DMS 273 treated with DMSO at 0.1 percent for 48 hours (cell line): ENCODE measurements at places on chromosomes 3 and 15.

- DNase-seq = no peak
Observed at GRCh38 chr3:54131026-54131605, 8.8 kb downstream of the CACNA2D3 start.

DNA sequence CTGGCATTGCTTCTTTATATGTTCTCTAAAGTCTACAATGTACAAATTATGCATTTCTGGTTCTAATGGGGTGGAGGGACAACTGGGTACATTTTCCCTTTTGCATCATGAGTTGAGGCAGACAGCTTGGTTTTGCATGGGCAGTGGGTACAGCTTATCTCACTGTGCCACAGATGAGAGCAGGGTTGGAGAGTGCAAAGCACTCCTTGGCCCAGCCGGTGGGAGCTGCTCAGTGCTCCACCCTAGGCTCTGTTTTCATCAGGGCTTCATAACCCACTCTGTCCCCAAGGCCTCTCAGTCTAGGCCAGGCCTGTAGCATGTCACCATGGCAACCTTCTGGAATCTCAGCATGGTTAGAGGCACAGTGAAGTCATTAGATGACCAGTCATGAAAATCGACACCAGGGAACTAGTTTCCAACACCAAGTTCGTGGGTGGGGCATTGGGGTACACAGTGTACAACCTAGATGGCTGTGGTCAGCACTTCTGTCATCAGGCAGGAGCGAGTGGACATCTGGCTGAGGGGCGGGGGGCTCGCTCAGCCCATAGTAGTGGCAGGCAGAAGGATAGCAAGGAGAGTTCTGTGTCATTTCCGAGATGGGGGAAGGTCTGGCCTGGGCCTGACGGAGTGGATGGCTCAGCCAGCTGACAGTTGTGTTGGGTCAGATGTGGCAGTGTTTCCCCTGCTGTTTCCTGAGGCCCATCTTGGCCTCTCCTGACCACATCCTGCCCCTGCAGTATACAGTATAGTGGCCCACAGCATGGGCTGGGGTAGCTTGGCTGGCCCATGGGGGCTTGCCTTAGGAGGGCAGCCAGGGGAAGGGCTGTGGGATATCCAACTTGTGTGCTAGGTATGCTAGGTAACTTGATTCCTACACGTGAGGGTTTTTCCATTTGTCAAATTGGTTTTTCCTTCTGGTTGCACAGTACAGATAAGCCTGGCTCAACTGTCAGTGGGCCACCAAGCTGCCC lies 75.7 kb upstream of the PRR23C start:
- peak; percentile 22 for DNase-seq

GRCh38 chr15:51126842-51127241 lies 32.1 kb upstream of the TNFAIP8L3 start:
- no peak for DNase-seq

- DNase-seq = no peak
Observed at GRCh38 chr15:41980654-41981323, 8.4 kb upstream of the EHD4 start.

- DNase-seq = no peak
Observed at GRCh38 chr15:48604567-48604966, 40.9 kb downstream of the FBN1 start.

DNA sequence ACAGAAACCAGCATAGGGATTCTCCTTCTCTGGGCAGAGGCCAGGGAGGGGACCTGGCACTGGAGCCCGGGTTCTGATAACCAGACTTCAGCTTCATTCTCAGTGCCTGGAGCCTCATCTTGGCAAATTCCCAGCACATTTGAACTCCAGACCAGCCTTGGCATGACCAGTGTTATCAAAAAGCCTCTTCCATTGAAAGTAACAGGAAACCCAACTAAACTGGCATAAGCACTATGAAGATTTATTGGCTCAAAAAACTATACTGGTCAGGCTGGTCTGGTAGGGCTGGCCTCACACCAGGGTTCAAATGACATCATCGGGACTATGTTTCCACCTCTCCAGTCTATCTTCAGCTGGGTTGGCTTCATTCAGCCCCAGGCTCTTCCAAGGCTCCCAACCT lies 48.1 kb upstream of the THUMPD3 start:
- no peak for DNase-seq

DNA sequence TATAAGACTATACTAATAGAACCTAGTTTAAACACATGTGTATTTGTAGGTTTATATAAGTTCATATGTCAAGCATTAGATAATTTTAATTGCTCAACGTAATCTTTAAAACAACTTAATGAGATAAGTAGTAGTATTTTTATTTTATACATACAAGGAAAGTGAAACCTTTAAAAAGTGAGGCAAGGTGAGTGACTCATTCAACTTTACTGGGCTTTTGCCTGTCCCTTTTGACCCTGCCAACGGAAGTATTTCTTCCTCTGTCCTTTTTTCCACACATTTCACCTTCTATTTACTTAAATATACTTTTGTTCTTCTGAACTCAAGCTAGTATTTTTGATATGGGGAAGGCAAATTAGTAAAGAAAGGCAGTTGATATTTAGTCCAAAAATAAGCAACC lies 78.5 kb downstream of the KBTBD8 start:
- no peak for DNase-seq

DNA sequence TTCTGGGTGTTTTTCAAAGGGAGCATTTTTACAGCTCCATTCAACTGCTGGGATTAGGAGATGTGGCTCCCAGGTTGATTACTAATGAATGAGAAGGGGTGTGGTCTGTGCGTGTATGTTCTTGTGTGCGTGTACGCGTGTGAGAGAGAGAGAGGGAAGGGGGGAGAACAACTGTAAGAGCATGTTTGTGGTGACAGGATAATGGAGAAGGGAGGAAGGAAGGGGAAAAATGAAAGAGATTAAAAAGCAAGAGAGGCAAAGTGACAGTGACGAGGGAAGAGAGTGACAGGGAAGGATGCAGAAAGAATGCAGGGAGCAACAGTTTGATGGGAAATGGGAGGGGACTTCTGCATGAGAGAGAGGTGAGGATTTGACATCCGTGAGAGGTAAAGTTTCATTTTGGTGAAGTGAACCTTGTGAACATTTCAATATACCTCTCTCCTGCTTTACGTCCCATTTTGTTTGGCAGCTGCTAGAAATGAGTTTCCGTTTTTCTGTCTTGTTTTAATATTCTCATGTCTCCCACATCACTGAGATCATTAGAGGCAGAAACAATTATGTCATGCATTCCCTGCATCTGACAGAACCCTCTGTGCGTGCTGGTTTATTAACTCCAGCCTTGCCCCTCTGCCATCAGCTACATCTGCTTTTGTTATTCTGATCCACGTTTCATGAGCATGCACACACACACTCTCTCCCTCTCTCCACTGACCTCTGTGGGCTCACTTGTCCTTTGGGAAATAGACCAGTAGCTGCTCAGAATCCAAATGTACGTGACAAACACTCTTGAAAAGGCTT lies 161.6 kb downstream of the GAP43 start:
- no peak for DNase-seq

GRCh38 chr3:153026026-153026425 lies 136.0 kb upstream of the RAP2B start:
- no peak for DNase-seq

DNA sequence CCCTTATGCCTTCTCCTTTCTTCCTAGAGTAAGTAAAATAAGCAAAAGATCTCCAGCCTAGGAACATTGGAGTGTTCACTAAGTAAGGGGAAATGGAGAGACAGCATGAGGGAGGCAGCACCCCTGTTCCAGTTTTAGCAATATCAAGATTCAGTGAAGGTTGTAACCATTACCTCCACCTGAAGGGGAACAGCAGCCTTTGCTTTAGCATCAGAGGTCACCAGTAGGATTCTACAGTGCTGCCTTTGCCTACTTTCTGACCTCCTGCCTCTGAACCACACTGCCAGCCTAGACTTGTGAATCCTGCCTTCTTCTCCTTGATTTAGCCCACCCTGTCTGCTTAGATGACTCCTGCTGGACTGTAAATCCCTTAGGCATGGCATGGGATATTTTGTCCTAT lies 104.7 kb downstream of the GAP43 start:
- DNase-seq = peak; percentile 1

- no peak for DNase-seq
Observed at GRCh38 chr15:27796405-27797320, 302.5 kb downstream of the OCA2 start.

GRCh38 chr15:65634356-65634755 lies 12.6 kb downstream of the SLC24A1 start:
- DNase-seq = no peak

DNA sequence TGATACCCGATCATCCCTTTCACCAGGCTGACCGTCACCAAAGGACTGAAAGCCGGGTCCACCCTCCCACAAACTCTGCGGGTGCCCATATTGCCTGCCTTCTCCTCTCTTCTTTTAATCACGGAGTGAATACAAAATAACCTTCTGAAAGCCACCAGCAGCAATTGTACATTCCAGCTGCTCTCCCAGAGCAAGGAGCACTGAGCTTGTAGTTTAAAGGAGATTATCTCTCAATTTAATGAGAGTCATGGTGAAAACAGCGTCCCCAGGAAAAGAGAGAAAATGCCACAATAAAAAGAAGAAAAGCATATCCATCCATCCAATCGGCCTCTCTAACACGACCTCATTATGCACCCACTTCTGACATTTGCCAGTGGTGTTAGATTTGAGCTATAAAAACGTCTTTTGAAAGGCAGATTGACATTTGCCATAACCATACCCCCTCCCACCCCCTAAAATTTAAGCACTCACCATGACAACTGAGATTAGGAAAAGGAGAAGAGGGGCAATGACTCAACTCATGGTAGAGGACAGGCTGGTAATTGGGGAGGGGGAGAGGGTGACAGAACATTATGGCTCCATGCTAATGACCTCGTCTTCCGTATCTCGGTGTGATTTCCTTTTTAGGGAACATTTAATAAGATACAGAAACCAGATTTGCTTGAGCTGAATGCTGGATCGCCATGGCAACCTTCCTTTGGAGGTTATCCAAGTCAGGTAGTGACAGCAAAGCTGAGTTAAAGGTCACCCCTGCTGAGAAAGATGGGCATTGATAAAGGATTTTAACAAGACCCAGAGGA lies 106.2 kb downstream of the ST8SIA2 start:
- DNase-seq = no peak

- DNase-seq = no peak
Observed at GRCh38 chr15:75823860-75824613, 19.2 kb upstream of the UBE2Q2 start.

DNA sequence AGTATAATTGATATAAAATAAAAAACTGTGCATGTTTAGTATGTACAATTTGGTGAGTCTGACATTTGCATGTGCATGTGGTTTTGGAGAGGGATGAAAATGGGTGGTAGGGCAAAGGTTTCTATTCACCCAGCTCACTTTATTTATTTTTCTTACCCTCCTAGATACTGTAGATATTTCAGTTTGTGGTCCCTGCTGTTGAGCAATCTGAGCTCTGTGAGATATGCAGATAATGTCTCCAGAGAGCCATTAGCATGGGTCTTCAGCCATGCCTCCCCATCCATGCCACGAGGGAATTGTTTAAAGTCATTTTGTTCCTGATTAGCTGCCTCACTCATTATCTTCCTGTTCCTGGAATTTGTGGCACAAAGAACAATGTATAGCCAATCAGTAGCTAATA lies 44.4 kb upstream of the B3GALNT1 start:
- DNase-seq = no peak

DNA sequence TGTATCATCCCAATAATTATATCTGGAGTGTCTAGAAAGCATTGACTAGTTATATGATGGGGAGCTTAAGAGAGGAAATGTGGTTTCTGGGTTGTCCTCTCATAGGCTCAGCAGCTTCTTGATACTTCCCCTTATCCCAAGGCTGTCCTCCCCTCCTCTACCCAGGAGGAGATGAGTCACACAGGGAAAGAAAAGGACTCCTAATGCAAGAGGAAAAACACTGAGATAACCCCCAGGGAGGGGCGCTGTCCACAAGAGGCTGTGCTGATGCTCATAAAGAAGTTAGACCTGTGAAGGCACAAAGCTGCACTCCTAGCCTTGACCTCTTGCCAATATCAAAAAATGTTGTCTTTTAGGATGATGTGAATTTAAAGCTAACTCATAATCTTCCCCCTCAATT lies 28.8 kb upstream of the GYG1 start:
- no peak for DNase-seq

DNA sequence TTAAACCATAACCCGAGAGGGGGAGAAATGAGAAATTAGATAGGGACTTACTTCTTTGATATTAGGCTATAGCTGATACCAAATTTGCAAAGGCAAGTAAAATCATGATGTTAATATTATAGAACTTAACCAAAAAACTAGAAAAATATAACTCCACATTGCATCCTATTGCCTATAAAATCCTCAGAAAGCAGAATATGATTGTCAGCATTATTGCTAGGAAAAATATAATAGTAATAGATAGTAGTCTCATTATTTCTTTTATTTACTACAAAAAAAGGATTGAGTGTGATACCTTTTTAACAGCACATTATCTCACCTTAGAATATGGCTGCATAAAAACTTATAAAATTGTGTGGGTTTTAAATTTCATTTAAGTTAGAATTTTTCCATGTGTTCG lies 206.5 kb upstream of the CDIN1 start:
- no peak for DNase-seq

DNA sequence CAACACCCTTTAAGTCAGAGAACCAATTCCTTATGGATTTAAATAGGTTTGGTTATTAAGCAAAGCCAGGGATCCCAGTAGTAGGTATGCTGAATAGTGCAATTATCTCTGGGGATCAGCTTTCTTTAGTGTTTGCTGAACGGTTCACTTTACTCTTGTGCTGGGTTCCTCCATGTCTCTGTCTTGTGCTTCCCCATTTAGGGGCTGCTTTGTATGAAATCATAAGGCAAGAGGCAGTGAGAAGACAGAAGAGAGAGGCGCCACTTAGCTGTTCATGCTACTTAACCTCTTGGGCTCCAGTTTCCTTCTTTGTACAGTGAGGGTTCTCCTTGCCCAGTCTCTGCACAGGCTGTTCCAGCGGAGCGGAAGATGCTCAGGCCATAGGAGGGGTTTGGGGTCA lies 3.5 kb downstream of the ST6GAL1 start:
- no peak for DNase-seq

GRCh38 chr3:45553469-45553974 lies 41.0 kb upstream of the LIMD1 start:
- DNase-seq = peak; percentile 60

DNA sequence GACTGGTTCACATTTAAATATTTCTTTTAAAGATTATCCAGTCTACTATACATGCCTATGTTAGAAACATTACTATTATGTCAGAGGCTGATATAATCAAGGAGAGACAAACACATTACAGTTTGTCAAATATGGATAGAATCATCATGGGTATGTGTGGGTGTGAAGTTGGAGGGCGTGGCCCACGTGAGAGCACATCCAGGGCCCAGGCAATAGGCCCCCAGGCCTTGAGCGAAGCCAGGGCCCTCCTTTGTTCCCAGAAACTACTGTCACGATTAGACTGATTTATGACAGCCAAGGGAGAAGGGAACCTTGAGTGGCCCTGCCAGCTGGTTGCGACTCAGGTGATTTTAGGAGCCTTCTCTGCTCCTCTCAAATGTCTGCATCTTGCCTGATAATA lies 26.9 kb upstream of the LDHAL6B start:
- no peak for DNase-seq

DNA sequence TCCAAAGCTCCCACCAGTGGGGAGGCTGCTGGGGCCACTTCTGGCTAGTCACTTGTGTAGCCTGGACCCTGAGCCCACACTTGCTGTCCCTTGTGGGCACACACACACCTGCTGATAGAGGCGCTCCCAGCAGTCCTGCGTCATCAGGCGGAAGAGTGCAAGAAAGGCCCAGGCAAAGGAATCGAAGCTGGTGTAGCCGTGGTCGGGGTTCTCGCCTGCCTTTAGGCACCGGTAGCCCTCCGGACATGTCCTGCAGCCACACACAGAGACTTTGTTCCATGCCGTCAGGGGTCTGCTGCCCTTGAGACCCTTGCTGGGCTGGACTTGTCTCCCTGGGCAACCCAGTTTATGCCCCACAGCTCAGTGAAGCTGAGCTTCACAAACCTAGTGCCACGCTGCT lies 42.9 kb downstream of the SCN5A start:
- DNase-seq = no peak
